Cerebellum (tissue), 4 donors: ENCODE measurements at places on chromosomes 5 and 9. TPM values are rescaled to one million over a fixed set of nuclear protein-coding genes. Genes with fewer than 3 reads are reported as not detected.

Gene DPM2
- total RNA-seq: 11.0 TPM

Gene HTR4
- 0.54 TPM for total RNA-seq

Gene CARTPT
- total RNA-seq: not detected

Gene GPR21
- total RNA-seq: 13.5 TPM

Gene LHX2
- total RNA-seq: 0.64 TPM

Gene MYOZ3
- total RNA-seq: 1.8 TPM

Gene DDX4
- 0.09 TPM for total RNA-seq

Gene NADK2
- total RNA-seq: 43.1 TPM

Gene TTF1
- 8.5 TPM for total RNA-seq

Gene NRG2
- total RNA-seq: 5.1 TPM

Gene PHF24
- total RNA-seq: 12.0 TPM

Gene SPINK6
- total RNA-seq: not detected

Gene CCDC171
- 19.7 TPM for total RNA-seq

Gene FSTL4
- 32.8 TPM for total RNA-seq

Gene FOXD4L6
- 0.36 TPM for total RNA-seq

Gene INSL6
- total RNA-seq: not detected

Gene PROB1
- total RNA-seq: 1.1 TPM

Gene SCGB3A2
- not detected for total RNA-seq

Gene POLK
- total RNA-seq: 51.1 TPM

Gene GRM6
- total RNA-seq: 0.27 TPM

Gene LRRC70
- total RNA-seq: 8.0 TPM

Gene CRB2
- total RNA-seq: 18.1 TPM

Gene PGM5
- 16.2 TPM for total RNA-seq
